ENCODE measurements at places on chromosomes 7 and 10.

GRCh38 chr7:12229046-12229445, 18.0 kb downstream of the TMEM106B start:
- DNase-seq = no peak

DNA sequence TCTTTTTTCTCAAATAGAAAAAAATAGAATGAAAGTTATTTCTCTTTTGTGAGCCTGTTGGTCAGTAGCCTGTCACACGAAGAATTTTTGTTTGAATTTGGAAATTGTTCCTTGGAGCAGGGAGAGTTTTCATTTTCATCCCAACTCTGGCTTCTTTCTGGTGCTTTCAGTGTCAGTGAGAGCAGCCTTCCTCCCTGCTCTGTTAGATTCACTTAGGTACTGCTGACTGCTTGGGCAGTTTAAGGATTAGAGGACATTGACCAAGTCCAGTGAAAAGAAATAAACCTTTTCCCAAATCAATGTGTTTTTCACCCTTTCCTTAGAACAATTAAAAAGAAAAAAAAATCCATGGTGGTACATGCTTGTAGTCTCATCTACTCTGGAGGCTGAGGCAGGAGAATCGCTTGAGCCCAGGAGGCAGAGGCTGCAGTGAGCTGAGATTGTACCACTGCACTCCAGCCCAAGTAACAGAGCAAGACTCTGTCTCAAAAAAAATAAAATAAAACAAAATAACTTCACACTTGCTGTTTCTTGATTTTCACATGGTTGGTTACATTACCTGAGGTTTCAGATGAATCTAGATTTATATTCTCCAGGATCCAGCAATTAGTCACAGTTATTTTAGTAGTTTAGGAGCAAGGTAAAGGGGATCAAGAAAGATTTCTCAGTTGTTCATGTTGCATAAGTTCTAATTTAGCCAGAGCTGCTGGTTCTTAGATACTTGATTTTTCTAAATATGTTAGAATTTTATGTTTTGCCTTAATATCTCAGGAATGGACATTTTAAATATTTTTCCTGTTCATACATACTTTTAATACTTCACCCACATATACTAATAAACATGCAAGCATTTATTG, 63.1 kb downstream of the ZNRF2 start:
- peak; percentile 35 for DNase-seq

DNA sequence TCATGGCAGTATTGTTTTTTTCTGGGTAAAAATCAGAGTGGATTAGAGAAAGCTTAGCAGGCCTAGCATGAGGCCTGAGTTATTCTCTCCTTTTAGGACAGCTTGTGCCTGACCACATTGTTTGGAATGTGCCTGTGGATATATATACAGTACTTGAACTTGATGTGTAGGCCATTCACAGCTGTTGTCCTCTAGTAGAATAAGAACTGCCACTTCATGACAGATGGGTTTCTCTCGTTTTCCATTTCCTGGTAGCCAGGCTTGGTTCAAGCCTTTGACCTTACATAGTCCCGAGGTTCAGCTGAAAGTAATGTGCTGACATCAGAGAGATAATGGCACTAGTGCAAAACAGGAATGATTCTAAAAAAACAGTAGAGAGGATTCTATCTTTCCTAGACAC, 473.9 kb downstream of the AUTS2 start:
- no peak for DNase-seq

GRCh38 chr7:145269418-145270161, 433.7 kb upstream of the TPK1 start:
- DNase-seq = no peak

GRCh38 chr10:78283069-78283682, 249.5 kb downstream of the RPS24 start:
- DNase-seq = no peak

DNA sequence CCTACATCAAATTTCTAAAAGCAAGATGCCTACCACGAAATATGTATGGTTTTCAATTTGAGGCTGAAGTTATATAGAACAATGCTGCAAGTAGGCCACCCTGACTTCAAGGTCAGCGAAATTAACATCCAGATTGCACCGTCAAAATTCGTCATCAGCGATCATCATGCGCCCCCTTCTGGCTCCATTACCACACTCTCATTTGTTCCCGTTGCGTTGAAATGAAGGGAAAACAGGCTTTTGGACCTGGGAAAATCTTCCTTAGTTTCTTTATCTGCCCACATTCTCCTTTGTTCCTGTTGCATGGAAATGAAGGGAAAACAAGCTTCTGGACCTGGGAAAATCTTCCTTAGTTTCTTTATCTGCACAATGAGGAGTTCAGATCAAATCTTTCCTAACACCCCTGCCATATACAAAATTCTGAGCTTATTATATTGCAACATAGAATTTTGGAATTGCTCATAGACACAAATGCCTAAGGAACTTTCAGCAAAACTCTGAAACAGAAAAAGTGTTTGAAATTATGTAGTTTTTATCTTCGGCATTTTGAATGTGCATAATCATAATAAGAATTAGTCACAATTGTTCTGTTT, 98.2 kb upstream of the PRKCQ start:
- peak; percentile 42 for DNase-seq

- no peak for DNase-seq
Measured at GRCh38 chr10:63030536-63030935, 102.6 kb upstream of the NRBF2 start.

- no peak for DNase-seq
Measured at GRCh38 chr10:235915-236314, 100.7 kb downstream of the ZMYND11 start.

DNA sequence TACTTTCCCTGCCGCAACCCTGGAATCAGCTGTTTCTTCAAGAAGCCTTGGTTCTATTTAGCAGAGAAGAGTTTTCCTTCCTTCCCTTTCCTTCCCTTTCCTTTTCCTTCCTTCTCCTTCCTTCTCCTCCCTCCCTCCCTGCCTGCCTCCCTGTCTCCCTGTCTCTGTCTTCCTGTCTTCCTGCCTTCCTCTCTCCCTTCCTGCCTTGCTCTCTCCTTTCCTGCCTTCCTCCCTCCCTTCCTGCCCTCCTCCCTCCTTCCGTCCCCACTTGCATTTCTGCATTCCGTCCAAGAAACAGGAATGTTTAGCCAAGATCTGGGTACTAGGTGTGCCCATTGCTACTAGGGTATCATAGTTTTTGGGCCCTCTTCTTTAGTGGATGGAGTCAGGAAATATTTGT, 21.9 kb downstream of the SND1 start:
- DNase-seq = no peak

DNA sequence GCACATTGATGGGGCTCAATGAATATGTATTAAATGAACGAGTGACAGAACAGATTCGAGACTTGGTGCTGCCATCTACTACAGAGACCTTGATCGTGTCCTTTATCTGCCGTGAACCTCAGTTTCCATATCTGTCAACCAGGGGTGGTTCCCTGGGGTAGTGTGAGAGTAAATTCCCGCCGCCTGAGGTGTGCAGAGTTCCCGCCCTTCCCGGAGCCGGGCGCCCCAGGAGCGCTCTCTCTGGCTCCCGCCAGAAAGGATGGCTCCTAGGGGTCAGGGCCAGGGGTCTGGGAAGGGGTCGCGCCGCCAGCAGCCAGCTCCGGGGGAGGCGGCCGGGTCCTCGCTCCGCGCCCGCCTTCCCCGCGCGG, 333 bp upstream of the PLCE1 start:
- no peak for DNase-seq

DNA sequence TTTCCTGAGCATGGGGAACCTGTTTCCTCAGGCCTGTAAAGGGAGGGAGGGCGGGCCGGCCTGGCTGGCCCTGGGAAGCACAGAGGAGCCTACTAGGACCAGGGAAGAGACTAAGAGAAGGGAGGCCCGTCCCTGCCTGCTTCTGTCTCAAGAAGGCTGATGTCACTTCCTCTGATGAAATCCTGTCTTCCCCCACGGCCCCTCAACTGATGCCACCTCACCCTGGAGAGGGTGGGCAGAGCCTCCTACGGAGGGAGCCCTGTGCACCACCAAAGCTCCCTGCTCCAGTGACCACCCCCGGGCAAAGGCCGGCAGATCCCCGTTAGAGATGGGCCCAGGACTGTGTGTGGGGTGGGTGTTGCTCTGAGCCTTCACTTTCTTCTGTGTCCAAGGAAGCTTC, 1.0 kb upstream of the PILRA start:
- DNase-seq = no peak

- DNase-seq = no peak
Measured at GRCh38 chr7:155858521-155859061, 46.3 kb upstream of the SHH start.

GRCh38 chr7:132206594-132206993, 369.7 kb downstream of the PLXNA4 start:
- no peak for DNase-seq

- DNase-seq = no peak
Measured at GRCh38 chr10:45463244-45464116, 89.5 kb downstream of the ALOX5 start.

DNA sequence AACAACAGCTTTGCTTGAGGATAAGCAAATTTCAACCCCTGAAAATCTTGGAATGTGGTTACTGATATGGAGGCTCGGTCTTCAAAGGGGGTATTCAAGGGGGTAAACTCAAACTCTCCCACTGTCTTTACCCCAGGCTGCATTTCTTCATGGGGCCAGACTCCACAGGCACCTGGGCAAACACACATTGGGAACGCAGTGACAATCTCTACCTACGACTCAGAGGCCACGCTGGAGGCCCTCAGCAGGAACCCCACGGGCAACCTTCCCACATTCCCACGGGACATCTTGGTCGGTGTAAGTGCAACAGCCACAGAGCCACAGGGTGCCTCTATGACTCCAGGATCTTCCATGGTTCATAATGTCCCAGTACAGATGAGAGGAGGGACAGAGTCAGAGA, 2.2 kb upstream of the INSIG1 start:
- no peak for DNase-seq

GRCh38 chr7:30836991-30837390, 65.8 kb downstream of the MINDY4 start:
- no peak for DNase-seq

DNA sequence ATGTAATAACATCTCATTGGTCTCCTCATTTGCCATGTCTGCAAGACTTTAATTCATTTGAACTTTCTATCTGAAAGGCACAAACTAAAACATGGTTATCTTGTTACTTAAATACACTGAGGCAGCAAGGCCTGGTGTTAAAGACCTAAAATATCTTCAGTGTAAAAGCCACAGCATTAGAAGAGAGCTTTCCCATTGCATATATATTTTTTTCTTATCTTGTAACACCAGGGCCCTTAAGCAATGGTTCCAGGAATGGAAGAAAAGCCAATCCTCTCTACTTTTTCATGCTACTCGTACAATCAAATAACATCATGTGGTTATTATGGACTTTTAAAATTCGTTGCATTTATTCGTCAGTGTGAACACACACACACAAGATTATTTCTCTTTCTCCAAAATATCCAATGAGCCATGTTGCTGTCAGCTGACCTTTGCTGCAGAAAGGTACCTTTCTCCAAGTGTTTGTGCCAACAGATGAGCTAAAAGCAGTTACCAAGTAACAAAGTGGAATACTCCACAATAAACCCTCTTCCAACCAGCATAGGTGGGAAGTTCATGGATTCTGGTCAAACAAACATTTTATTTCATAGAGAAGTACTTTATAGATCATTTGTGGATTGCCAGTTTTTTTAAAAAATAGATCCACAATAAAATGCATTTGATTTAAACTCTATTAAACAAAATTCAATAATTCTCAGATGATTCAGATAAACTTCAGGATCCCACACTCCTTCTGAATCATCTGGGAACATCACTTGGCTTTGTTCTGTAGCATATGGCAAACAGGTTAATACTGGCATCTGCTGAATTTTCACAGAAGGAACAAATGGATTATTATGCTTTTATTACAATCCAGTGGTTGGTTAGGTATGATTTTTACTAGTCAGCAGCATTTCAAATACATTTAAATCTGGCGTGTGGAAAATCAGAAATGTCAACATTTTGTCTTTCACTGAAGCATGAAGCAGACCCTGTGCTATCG, 63.3 kb upstream of the AGBL3 start:
- no peak for DNase-seq

DNA sequence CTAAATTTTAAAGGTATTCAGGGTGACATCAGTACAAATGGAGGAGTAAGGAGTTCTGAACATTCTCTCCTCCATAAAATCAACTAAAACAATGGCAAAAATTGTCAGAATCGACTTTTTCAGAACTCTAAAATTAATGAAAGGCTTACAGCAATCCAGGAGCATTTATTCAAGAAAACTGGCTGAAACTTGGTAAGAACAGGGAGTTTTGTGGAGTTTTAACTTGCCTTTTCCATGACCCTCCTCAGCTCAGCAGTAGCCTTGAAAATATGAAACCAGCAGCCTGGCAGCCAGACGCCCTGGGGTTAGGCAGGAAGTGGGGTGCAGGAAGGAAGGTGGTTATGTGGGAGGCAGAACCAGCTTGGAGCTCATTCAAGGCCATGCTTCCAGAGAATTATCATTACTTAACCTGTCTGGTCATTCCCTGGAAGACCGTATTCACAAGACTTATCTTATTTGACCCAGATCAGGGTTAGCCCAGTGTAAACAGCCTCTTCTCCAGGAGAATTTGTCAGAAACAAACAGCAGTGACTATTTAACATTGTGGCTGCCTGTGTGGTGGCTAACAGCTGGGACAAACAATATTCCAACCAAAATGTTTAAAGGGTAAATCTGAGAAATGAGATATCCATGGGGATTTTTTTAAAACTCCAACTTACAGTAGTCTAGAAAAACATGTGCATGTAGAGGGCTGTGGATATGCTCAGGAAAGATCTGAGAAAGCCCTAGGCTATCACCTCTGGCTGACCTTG, 75.7 kb upstream of the MACROH2A2 start:
- no peak for DNase-seq

DNA sequence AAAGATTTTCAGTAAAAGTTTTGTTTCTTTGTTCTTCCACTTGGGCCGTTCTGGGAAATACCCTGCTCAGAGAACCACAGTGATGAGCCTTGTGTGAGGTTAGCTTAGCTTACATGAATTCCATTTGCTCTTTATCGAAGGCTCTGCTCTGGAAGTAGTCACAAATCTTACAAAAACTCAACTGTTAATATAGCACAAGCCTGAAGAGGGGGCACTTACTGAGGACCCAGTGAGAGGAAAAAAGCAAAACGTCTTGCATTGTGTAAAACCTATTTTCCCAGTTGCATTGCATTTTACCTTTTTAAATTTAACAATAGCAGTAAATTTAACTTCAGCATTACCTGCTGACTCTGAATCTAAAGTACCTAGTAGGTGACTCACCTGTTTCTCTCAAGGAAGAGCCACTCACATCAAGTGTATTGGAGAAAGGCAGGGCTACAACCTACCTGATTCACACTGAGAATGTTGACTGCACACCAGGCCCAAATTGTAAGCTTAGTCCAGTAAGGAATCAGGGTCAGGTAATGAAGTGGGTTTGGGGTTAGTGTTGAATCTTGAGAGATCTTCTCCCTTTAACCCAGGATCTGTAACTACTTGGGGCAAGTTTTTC, 42.3 kb downstream of the PPP1R17 start:
- no peak for DNase-seq

- no peak for DNase-seq
Measured at GRCh38 chr7:18408461-18408860, 87.1 kb upstream of the HDAC9 start.

DNA sequence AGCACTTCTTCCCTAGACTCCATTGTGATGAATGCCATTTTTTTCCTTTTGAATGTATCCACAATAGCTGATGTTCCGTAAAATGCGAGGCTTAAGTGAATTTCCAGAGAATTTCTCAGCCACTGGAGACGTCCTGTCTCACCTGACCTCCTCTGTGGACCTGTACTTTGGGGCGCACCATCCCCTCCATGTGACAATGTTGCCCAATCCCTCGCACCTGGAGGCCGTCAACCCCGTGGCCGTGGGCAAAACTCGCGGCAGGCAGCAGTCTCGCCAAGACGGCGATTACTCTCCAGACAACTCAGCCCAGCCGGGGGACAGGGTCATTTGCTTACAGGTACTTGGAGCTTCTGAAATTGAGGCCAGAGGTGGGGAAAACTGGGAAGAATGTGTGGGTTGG, 20.2 kb downstream of the DHTKD1 start:
- DNase-seq = no peak

All from T-helper 2 cell (primary cell).